SHP77 (cell line): ENCODE measurements at places on chromosomes 13 and 19.
A peak's percentile ranks its signal among the peaks of the same experiment; 100 is the strongest.

- DNase-seq: no peak
Measured at GRCh38 chr19:3302755-3303154, 63.6 kb upstream of the NFIC start.

- DNase-seq: peak; percentile 31
Measured at GRCh38 chr19:56253737-56254136, 18.8 kb upstream of the EDDM13 start.

- no peak for DNase-seq
Measured at GRCh38 chr19:35291259-35291658, 702 bp upstream of the MAG start.

GRCh38 chr13:94192431-94192975, 287.0 kb downstream of the DCT start:
- DNase-seq: peak; percentile 68

GRCh38 chr19:45876161-45876410, 9.9 kb downstream of the IRF2BP1 start:
- no peak for DNase-seq

GRCh38 chr13:48184260-48184659, 48.7 kb upstream of the ITM2B start:
- DNase-seq: no peak

GRCh38 chr13:98575009-98575903, 1.7 kb downstream of the STK24 start:
- no peak for DNase-seq
